ENCODE measurements at places on chromosomes 4 and X. TPM values are rescaled to one million over a fixed set of nuclear protein-coding genes. Genes with fewer than 3 reads are reported as not detected.

CDX4 gene
- total RNA-seq, result not detected

PDGFRA gene
- 0.95 TPM for total RNA-seq

CTPS2 gene
- total RNA-seq, result 6.2 TPM

RADX gene
- total RNA-seq, result 2.8 TPM

EVC2 gene
- total RNA-seq, result 8.0 TPM

KIF4A gene
- 5.2 TPM for total RNA-seq

SATL1 gene
- total RNA-seq, result not detected

ETNPPL gene
- not detected for total RNA-seq

All from hair follicular keratinocyte (primary cell).